ENCODE measurements at places on chromosomes 16 and 17.

DNA sequence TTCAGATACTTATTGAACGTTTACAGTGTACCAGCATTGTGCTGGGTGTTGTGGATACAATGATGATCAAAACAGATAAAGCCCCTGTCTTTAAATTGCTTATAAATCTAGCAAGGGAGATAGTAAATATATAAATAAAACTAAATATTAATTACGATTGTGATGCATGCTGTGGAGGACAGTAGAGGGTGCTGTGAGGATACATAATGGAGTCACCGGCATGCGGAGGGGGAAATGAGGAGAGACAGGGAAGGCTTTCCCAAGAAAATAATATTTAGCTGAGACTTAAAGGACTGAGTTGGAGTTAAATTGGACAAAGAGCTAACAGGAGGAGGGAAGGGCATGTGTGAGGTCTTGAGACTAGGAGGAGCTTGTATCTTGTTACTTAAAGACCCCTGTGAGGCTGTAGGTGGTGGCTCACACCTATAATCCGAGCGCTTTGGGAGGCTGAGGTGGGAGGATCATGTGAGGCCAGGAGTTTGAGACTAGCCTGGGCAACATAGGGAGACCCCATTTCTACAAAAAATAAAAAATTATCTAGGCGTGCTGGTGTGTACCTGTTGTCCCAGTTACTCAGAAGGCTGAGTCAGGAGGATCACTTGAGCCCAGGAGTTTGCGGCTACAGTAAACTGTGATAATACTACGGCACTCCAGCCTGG lies 2.4 kb downstream of the DHRS7B start:
- no peak for DNase-seq

GRCh38 chr16:26569793-26570192 lies 496.9 kb upstream of the C16orf82 start:
- peak; percentile 5 for DNase-seq

DNA sequence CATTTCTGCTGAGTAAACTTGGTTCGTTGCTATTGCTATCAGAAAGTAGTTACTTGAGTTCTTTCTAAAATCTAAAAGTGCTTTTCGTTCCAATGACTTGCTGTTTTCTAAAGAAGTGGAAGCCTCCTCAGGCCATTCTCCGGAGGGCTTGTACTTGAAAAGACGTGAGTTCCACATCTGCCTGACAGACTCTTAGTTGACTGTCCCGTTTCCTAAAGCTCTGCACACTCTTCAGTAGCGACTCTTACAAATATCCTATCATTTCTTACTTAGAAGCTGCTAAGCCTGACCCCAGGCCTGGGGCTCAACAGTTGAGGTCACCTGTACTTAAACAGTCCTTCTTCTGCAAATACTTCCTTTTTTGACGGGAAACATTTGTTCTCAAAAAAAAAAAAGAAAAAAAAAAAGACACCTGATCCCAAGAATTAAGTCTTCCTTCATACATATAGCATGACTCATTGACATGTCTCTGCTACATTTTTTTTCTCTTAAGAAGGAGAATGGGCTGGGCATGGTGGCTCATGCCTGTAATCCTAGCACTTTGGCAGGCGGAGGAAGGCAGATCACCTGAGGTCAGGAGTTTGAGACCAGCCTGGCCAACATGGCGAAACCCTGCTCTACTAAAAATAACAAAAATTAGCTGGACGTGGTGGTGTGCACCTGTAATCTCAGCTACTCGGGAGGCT lies 61.5 kb downstream of the DHRS7C start:
- DNase-seq = no peak

- DNase-seq = no peak
Measured at GRCh38 chr16:69277413-69277812, 33.7 kb upstream of the VPS4A start.

GRCh38 chr17:5785867-5786509 lies 201.7 kb upstream of the NLRP1 start:
- DNase-seq = no peak

DNA sequence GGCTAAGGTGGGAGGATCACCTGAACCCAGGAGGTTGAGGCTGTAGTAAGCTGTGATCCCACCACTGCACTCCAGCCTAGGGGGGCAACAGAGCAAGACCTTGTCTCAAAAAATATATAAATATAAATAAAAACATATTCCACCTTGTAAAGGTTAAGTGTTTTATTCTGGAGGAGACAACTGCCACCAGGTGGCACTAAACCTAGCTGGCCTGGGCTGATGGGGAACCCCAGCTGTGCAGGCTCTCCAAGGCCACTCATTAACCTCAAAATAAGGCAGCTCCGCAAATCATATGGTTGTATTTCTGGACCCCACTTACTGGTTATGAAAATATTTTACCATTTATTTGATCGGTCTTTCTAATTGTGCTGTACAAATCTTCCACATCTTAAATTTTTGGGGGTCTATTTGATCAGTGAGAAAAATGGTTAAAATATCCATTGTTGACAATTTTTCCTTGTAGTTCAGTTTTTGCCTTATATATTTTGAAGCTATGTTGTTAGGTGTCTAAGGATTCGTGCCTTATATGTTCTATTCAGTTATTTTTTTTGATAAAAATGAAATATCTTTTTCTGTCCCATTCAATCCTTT lies 8.5 kb upstream of the ICAM2 start:
- DNase-seq = peak; percentile 71

GRCh38 chr16:10631886-10632285 lies 51.5 kb upstream of the EMP2 start:
- no peak for DNase-seq

- DNase-seq = no peak
Measured at GRCh38 chr17:53900951-53901350, 78.2 kb downstream of the KIF2B start.

DNA sequence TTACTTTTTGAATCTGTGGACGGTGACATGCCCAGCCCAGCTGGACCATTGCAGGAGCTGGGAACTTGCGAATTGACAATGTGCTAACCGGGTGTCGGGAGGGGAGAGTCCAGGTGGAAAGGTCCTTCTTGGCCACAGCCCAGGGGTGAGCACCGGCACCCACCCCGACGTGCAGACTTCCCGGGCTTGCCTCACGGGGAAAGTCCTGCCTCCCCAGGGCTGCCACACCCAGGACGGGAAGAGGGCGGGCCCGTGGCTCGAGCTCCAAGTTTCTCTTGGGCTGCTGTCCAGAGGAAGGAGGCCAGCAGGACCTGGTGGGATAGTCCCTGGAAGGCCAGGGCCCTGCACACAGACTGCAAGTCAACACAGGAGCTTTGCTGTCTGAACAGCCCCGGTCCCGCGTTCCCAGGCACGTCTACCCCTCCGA lies 17.7 kb downstream of the CARD14 start:
- no peak for DNase-seq

- no peak for DNase-seq
Measured at GRCh38 chr16:80733407-80733806, 71.0 kb downstream of the CDYL2 start.

DNA sequence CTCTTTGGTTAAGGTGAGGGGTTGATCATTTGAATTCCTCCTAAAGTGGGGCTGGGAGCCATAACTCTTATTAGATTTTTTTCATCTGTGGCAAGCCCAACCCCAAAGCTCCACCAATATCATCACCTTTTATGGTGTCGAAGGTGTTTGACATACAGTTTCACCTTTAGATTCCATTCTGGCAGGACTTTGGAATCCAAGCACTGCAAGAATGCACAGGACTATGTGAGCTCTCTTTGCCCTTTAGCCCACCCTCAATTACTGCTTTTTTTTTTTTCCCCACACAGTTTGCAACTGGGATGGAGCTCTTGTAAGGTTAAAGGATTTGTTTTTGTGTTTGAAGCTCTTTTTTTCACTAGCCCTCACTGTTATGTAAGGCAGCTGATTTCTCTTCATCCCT lies 154.0 kb upstream of the KCNJ16 start:
- no peak for DNase-seq

- DNase-seq = no peak
Measured at GRCh38 chr17:7587420-7588151, 2.3 kb downstream of the SOX15 start.

DNA sequence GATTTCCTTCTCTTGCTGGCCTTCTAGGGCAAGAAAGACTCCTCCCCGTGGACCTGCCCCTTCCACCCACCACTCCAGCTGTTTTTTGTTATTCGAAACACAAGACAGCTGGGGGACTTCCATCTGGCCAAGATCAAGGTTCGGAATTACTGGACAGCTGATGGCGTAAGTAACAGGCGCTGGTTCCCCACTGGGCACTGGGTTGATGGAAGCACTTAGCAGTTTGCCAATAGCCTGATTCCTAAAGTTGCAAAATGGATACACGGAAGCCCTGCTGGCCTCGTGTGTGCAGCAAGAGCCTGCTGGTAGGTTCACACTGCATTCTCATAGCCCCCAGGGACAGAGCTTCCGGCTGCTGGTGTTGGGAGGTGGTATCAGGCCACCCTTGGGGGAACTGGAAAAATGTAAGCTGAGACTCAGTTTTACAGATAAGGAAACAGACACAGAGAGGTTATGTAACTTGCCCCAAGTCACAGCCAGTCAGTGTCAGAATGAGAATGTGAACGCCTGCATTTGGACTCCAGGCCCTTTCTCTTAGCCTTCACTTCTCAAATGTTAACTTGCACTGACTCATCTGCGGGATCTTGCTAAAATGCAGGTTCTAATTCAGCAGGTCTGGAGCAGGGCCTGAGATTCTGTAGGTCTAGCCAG lies 171.7 kb downstream of the KATNIP start:
- no peak for DNase-seq

DNA sequence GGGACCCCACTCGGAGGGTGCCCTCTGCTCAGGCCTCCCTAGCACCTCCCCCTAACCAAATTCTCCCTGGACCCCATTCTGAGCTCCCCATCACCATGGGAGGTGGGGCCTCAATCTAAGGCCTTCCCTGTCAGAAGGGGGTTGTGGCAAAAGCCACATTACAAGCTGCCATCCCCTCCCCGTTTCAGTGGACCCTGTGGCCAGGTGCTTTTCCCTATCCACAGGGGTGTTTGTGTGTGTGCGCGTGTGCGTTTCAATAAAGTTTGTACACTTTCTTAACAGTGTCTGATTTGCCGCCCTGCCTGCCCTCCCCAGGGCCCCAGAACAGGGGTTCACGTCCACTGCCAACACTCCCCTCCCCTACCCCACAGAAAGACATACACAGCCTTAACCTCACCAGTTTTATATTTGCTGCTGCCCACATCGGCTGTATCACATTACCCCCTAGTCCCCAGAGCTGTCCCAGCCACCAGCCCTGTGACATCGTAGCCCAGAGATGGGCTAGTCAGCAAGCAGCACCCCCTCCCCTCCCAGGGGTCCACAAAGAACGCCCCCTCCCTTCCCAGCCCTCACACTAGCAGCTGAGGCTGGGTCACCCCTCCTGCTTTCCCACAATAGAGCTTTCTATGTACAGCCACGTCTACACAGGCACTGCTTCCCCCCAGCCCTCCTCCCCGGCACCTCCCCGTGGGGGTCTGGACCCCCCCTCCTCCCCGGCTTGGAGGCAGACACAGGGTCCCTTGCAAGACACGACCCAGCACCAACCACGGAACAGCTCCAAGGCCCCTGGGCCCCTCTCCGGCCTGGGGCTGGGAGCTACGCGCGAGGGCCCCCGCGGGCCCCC lies 7.9 kb downstream of the GRN start:
- DNase-seq = no peak

GRCh38 chr16:81774348-81774747 lies 4.7 kb upstream of the PLCG2 start:
- no peak for DNase-seq

- no peak for DNase-seq
Measured at GRCh38 chr17:73711184-73711583, 66.9 kb upstream of the SDK2 start.

DNA sequence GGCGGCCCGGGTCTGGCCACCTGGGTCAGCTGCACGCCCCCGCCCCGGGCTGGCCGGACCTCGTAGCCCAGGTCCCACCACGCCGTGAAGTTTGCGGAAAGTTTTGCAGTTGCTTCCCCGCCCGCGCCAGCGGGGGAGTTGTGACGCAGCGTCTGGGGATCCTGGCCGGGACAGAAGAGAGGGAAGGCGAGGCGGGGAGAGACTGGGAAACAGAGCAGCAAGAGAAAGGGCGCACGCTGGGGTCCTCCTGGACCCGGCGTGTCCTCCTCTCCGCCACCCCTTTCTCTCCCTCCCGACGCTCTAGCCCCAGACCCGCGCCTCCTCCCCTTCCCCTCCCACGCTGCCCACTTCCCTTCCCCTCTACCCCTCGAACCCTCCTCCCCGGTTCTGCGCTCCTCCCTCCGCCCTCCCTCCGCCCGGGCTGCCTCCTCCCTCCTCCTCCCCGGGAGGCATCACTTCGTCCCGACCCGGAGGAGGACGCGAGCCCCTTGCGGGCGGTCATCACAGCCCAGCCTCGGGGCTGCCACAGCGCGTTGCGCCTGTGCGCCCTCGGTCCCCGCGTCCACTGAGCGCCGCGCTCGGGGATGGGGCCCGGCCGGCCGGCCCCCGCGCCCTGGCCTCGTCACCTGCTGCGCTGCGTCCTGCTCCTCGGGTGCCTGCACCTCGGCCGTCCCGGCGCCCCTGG lies at the start of gene MRC2:
MRC2 (plus strand) TSS at position 452 of the 685 bp plus-strand sequence; CDS start at position 585, 133 bp downstream.
- peak; percentile 82 for DNase-seq

GRCh38 chr17:82983510-82984248 lies 95.7 kb upstream of the METRNL start:
- no peak for DNase-seq

DNA sequence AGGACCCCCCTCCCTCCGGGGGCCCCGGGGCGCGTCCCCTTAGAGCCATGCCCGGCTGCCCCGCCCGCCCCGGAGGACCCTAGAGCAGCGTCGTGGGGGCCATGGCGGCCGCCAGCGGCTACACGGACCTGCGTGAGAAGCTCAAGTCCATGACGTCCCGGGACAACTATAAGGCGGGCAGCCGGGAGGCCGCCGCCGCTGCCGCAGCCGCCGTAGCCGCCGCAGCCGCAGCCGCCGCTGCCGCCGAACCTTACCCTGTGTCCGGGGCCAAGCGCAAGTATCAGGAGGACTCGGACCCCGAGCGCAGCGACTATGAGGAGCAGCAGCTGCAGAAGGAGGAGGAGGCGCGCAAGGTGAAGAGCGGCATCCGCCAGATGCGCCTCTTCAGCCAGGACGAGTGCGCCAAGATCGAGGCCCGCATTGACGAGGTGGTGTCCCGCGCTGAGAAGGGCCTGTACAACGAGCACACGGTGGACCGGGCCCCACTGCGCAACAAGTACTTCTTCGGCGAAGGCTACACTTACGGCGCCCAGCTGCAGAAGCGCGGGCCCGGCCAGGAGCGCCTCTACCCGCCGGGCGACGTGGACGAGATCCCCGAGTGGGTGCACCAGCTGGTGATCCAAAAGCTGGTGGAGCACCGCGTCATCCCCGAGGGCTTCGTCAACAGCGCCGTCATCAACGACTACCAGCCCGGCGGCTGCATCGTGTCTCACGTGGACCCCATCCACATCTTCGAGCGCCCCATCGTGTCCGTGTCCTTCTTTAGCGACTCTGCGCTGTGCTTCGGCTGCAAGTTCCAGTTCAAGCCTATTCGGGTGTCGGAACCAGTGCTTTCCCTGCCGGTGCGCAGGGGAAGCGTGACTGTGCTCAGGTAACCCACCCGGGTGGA lies 759 bp downstream of the ALKBH5 start:
- peak; percentile 59 for DNase-seq

GRCh38 chr17:10352893-10353292 lies 19.9 kb downstream of the MYH13 start:
- DNase-seq = no peak

Measured in DND-41 (cell line).